Fibroblast of skin of abdomen (primary cell): ENCODE measurements at places on chromosomes 4 and X.

DNA sequence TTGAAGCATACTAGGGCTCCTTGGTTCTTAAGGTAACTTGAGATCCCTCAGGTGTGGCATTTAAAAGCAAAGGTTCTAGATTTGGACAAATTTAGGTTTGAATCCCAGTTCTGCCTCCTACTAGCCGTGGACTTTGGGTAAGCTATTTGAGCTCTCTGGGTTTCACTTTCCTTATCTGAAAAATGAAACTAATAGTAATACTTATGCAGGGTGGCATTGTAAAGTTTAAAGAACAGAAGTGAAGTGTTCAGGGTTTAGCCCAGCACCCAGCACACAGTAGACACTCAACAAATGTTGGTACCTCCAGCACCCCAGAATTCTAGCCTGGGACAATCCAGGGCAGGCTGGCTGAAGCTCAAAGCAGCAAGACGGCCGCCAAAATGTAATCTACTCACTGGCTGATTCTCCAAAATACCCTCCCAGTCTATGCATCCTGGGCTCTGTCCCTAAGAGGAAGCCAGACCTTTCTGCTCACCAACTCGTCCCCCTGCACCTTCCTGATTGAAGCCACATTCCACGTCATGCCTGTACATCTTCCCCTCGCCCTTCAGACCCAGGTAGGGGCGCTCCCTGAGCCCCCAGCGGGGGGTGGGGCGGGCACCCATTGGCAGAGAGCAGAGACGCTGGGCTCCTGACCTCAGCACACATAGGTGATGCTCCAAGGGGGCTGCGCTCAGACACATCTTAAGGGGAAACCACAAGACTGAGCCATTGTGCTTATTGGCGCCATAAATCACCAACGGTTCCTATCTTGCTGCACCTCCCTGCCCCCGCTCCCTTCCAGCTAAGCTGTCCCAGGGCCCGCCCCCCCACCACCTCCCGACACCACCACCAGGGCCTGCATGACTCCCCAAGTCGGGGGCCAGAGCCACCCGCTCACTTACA lies 160.6 kb downstream of the BCOR start:
- DNase-seq, result no peak

GRCh38 chrX:24063488-24063887 lies 8.7 kb downstream of the EIF2S3 start:
- DNase-seq, result no peak

GRCh38 chr4:1081689-1082040 lies 31.7 kb downstream of the RNF212 start:
- DNase-seq, result no peak

- no peak for DNase-seq
Observed at GRCh38 chrX:7788334-7788733, 54.6 kb upstream of the VCX start.

DNA sequence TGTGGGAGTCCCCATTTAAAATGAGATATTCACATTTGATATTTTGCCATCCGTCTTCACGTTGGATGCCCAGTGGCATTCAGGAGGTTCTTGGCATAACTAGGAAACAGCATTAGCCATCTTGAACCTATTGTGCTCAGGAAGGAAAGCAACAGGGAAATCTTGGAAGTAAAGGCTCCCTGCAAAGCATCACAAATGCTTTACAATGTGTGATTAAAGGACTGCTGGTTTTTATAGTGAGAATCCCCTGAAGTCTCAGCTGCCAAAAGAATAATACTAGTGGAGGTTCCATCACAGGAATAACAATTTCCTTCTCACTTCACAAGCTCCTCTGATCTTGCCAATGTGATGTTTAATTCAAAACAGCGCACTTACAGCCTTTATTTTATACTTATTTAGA lies 49.7 kb upstream of the NPNT start:
- no peak for DNase-seq
